NCI-H526 treated with DMSO at 0.1 percent for 48 hours (cell line): ENCODE measurements at places on chromosomes 12 and 14.

GRCh38 chr12:402029-402389 is 565 bp downstream of the CCDC77 start:
- DNase-seq: no peak

GRCh38 chr12:119412811-119413794 is 78.6 kb downstream of the CCDC60 start:
- DNase-seq: peak; percentile 63

DNA sequence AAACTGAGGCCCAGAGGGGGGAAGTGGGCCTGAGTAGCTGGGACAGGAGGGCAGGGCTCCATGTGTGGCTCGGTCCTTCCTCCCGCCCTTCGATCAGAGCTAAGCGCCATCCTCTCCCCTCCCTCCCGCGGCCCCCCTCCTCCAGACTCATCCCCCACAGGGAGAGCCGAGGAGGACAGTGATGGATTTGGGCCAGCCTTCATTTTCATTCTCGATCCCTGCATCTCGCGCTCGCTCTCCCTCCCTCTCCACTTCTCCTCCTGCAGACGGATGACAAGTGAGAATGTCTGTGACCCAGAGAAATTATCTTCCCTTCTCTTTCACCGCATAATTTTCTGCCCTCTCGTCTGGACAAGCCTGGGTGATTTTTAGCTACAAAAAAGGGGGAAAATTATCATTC is 183.3 kb downstream of the RBM19 start:
- no peak for DNase-seq

GRCh38 chr12:81333812-81334211 is 255.9 kb downstream of the ACSS3 start:
- DNase-seq: no peak

GRCh38 chr12:89889062-89889461 is 180.4 kb upstream of the ATP2B1 start:
- no peak for DNase-seq

DNA sequence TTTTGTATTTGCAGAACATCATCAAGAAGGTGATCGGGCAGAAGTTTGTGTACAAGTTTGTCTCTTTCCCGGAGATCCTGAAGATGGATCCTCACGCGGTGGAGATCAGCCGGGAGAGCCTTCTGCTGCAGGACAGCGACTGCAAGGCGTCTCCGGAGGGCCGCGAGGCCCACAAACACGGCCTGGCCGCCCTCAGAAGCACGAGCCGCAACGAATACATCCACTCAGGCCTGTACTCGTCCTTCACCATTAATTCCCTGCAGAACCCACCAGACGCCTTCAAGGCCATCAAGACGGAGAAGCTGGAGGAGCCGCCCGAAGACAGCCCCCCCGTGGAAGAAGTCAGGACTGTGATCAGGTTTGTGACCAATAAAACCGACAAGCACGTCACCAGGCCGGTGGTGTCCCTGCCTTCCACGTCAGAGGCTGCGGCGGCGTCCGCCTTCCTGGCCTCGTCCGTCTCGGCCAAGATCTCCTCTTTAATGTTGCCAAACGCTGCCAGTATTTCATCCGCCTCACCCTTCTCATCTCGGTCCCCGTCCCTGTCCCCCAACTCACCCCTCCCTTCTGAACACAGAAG is 52.8 kb downstream of the ELK3 start:
- DNase-seq: no peak

- no peak for DNase-seq
Measured at GRCh38 chr12:93702707-93703315, 25.6 kb downstream of the CRADD start.

DNA sequence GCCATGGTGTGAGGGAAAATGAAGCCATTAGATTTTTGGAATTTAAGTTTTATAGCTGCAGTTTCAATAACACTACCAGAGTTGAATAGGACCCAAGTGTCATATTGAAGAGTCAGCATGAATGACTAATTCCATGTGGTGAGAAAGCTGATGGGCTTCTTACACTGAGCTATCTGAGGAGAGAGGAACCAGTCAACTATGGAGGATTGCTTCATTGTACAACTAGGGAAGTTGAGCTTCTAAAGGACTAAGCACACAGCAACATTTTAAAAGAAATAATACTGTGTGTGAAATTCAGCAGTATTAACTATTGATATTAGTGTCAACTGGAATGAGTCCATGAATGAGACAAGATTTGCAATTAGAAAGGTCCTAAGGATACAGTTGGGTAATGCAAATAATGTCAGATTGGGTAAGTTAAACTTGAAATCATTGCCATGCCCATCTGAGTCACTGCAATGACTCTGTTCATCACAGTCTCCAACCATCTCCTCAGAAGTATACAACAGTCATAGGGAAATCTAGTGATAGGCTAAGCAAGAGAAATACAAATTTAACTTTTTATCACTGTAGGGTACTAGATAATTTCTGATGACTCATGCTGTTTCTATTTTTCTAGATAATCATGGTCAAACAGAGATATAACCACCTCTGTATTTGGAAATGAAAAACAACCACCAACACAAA is 394.2 kb downstream of the FSCB start:
- DNase-seq: no peak

DNA sequence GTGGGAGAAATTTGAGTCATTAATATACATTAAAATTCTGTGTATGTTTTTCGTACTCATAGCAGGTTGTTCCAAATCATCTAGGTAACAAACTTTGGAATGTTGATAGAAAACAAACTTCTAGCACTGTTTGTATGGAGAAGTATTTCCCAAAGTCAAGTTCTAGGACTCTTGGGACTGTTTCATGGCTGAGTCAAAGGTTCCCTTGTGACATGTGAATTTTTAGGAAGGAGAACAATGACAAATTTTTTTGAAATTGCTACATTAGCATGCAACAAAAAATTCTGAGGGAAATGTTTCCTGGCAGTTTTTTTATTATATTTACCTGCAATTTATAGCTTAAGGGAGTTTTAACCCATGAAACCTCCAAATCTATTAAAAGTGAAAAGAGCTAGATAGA is 73.8 kb downstream of the RASSF8 start:
- DNase-seq: no peak

GRCh38 chr14:54258382-54258781 is 138.4 kb upstream of the CDKN3 start:
- DNase-seq: no peak

DNA sequence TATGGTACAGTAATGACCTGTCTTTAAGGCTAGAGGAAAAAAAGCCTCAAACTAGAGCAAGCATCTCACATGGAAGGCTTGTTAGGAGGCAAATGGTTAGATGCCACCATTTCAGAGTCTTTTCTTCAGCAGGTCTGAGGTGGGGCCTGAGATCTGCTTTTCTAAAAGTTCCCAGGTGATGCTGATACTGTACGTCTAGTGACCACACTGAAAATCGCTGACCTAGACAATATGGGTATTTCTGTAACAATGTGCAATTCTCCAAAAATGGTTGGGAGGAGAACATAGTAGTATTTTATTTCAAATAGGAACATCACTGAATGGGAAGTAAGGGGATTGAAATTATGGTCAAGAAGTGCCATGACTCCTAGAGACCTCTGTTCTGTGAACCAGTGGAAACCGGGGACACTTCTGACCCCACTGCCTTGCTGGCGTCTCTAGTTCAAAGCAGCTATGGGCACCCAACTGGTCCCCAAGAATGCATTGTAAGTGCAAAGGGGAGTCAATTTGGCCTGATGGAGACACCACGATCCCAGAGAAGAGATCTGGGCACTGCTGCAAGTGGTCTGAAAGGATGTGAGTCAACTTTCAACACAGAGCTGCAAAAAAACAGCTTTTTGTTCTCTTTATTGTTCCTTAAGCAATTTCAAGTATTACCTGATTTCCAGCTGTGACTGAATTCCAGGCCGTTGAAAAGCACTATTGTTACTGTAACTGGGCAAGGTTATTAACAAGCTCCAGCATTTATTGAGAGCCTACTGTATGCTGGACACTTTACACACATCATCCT is 54.4 kb upstream of the PLEKHG7 start:
- no peak for DNase-seq

DNA sequence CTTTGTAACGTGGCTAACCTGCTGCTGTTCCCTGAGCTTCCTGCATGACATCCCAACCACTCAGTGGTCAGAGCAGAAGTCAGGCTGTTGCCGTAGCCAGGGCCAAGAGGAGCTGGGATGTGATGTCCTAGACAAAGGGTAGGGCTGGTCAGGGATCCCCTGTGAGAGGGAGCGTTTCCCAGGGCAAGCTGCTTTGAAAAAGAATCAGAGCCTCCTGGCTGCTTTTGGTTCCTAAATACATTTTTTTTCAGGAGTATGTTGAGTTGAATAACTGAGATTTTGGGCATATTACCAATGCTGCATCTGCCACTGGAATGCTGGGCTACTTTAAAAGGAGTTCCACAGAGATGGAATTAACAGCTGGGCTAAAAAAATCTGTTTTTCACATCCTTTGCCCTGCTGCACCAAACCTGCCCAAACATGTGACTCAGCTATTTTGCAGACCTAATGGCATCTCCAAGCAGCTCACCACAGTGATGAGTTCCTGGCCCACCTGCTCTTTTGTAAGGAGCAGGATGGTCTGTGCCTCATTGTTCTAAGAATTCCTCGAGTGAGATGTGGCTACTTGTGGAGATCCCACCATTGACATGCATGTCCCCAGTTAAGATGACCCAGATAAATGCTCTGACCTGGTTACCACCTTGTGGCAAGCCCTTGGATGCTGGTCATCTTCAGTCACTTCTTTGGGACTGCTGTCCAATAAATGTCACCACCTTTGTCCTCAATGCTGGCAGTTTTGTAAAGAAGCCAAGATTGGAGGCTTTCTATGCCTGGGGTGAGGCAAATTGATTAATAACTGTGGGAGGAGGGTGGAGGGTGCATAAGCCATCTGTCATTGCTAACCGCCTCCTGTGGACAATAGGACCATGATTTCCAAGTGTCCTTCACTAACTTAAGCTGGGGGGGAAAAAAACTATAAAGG is 24.1 kb downstream of the ANKRD13A start:
- DNase-seq: no peak

GRCh38 chr12:102757154-102757881 is 159.7 kb downstream of the PAH start:
- DNase-seq: no peak

DNA sequence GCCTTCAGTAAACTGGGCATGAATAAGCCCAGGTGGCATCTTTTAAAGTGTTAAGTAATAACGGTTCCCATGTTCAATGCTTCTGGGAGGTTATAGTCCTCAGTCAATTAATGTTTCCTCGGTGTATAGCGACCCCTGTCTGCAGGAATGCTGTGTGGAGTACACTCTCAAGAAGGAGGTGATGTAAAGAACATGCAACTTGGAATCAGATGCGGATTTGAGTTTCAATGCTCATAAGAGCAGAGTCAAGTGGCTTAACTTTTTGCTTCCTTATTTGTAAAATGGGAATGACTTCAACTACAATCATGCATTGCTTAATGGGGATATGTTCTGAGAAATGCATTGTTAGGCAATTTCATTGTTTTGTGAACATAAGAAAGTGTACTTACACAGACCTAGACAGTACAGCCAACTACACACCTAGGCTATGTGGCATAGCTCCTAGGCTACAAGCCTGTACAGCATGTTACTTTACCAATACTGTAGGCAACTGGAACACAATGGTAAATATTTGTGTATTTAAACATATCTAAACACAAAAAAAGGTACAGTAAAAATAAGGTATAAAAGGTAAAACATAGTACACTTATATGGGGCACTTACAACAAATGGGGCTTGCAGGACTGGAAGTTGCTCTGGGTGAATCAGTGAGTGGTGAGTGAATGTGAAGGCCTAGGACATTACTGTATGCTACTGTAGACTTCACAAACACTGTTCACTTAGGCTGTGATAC is 6.7 kb upstream of the MRPS35 start:
- peak; percentile 33 for DNase-seq

- DNase-seq: peak; percentile 48
Measured at GRCh38 chr12:70418101-70418500, 52.0 kb downstream of the KCNMB4 start.

DNA sequence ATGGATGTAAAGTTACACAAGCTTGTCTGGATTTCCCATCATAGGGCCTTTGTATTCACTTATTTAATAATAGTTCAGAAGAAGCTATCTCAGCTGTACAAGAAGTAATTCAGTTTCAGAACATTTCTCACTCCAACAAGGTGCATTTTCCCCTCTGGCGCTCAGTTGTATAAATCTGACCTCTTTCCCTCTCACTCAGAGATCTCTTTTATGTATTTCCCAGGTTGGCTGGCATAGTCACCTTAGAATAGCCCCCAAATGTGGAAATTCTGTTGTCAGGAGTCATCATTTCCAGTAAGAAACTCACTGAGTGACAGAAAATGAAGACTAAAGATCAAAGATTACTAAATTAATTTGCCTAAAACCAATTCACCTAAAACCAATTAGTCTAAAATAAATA is 11.2 kb downstream of the AJUBA start:
- no peak for DNase-seq

DNA sequence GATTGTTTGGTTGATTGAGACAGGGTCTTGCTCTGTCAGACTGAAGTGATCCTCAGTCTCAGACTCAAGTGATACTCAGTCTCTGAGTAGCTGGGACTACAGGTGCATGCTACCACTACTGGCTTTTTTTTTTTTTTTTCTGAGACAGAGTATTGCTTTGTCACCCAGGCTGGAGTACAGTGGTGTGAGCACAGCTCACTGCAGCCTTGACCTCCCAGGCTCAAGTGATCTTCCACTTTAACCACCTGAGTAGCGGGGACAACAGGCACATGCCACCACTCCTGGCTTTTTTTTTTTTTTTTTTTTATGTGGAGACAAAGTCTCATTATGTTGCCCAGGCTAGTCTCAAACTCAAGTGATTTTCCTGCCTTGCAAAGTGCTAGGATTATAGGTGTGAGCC is 31.8 kb downstream of the CPSF2 start:
- no peak for DNase-seq

DNA sequence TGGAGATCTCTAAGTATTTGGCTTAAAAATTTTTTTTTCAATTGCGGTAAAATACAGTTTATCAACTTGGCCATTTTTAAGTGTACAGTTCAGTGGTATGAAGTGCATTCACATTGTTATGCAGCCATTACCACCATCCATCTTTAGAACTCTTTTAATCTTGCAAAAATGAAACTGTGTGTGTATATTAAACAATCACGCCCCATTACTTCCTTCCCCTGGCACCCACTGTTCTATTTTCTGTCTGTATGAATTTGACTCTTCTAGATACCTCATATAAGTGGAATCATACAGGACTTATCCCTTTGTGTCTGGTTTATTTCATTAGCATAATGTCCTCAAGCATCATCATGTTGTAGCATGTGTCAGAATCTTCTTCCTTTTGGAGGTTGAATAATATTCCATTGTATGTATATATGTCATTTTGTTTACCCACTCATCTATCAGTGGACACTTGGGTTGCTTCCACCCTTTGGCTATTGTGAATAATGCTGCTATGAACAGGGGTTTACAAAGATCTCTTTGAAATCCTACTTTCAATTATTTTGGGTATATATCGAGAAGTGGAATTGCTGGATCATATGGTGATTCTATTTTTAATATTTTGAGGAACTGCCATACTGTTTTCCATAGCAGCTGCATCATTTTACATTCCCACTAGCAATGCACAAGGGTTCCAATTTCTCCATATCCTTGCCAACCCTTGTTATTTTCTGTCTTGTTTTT is 62.9 kb downstream of the SAMD4A start:
- no peak for DNase-seq

DNA sequence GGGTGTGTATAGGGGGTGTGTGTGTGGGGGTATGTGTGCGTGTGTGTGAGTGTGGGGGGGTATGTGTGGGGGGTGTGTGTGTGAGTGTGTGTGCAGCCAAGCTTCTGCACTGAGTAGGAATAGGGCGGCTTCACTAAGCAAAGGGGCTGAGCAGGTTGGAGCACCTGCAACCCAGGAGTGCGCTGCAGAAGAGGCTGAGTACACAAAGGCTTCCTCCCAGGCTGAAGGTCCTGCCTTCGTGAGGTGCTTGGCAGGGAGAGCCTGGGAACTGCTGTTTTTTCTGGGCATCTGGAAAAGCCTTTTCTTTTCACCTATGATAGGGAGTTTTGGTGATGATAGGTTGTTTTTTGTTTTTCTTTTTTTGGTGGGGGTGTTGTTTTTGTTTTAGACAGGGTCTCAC is 6.0 kb upstream of the NUDT14 start:
- no peak for DNase-seq
